Fibroblast of villous mesenchyme (primary cell): ENCODE measurements at places on chromosomes 1 and 21.

GRCh38 chr1:160018347-160018746 is 13.4 kb downstream of the PIGM start:
- DNase-seq: no peak

GRCh38 chr1:145784409-145784808 is 39.5 kb downstream of the RNF115 start:
- no peak for DNase-seq

DNA sequence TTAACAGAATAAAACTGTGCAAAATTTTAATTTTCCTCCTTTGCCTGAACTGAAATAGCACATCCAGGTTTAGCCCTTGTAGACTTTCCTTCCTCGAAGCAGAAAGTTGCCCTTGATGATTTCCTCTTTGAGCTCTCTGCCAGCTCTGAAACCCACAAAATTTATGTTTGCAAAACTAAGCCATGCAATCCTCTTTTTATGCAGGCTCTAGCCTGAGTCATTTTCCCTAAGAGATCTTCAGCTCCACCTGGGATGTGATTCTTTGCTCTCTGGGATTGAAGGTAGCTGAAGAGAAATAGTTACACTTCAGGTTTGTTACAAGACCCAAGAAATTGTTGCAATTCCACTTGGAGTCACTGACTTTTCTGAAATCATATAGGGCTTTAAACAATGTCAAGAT is 1.4 kb upstream of the F3 start:
- peak; percentile 82 for DNase-seq

DNA sequence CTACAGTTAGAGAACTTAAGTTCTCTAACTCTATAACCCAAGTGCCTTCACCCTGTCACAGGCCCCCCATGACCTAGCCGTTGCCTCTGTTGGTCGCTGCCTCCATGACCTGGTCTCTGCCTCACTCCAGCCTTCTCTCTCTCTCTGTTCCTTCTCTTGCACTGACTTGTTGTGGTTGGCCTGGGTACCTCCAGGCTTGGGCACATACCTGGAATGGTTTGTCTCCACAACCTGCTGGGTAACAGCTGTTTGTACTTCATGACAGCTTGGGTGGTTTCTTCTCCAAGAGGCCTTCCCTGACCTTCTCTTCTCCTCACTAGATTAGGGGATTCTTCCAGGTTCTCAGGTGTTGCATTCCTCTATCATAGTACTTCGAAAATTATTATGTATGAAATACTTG is 371.6 kb upstream of the USP24 start:
- DNase-seq: no peak

GRCh38 chr1:116153692-116154031 is 42.5 kb downstream of the MAB21L3 start:
- no peak for DNase-seq

GRCh38 chr1:11654137-11654938 is at the start of the genes FBXO2 and FBXO44:
Gene FBXO2 (minus strand): TSS chr1:11654429. CDS start chr1:11654340, 89 bp downstream.
Gene FBXO44 (plus strand): TSS chr1:11654877. CDS start chr1:11655836, 959 bp downstream.
- peak; percentile 22 for DNase-seq

GRCh38 chr1:206716870-206717673 is 32.4 kb downstream of the MAPKAPK2 start:
- peak; percentile 90 for DNase-seq

- no peak for DNase-seq
Measured at GRCh38 chr1:101728029-101728428, 268.7 kb downstream of the OLFM3 start.

DNA sequence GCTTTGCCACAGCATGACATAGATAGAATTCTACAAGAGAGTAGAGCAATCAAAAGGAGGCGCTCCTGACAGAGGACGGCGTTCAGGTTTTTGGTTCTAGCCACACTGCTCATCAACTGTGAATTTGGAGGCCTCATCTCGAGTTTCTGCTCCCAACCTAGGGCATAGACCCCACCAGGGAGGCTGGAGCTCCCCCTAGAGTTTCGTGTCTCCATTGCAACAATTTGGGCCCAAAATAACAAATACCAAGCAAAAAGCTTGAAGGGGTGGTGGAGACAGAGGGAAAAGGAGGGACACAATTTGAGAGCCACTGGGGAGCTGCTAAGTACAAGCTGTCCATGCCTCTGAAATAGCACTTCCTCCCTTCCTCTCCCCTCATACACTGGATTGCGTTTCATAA is 297.0 kb downstream of the GPATCH2 start:
- peak; percentile 10 for DNase-seq

GRCh38 chr1:181936269-181936668 is 125.2 kb downstream of the ZNF648 start:
- no peak for DNase-seq

GRCh38 chr1:168719306-168720111 is 9.5 kb downstream of the DPT start:
- no peak for DNase-seq

- DNase-seq: no peak
Measured at GRCh38 chr1:113904293-113904673, 316 bp downstream of the AP4B1 start.

- DNase-seq: no peak
Measured at GRCh38 chr1:156230473-156230837, 11.5 kb upstream of the BGLAP start.

- no peak for DNase-seq
Measured at GRCh38 chr1:107195476-107195875, 54.6 kb downstream of the NTNG1 start.

DNA sequence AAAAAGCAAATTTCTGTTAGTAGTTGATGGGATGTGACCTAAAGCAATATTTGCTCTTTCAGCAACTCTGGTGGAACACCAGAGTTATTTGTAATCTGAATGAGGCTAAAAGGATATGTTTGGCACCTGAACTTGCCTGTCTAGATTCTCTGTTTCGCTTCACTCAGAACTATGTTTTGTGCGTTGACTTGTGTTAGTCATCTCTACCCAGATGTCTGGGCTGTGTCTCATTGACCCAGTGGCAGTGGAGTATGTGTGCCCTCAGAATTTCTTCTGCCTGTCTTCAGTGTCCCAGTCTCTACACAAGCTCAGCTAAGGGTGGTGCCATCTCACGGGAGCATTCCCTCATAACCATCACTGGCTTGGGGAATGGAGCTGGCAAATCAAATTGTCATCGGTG is 13.9 kb downstream of the KCNK1 start:
- no peak for DNase-seq

DNA sequence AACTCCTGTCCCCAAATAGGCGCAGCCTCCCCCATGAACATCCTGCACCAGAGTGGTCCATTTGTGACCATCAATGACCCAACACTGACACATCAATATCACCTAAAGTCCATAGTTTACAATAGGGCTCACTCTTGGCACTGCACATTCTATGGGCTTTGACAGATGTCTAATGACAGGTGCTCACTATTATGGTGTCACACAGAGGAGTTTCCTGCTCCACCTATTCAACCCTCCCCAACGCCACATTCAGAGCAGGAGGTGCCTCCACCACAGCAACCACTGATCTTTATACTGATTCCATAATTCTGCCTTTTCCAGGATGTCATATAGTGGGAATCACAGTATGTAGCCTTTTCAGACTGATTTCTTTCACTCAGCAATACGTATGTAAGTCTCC is 24.2 kb downstream of the GNG4 start:
- DNase-seq: no peak

- DNase-seq: no peak
Measured at GRCh38 chr1:10864776-10865175, 68.3 kb upstream of the CASZ1 start.

DNA sequence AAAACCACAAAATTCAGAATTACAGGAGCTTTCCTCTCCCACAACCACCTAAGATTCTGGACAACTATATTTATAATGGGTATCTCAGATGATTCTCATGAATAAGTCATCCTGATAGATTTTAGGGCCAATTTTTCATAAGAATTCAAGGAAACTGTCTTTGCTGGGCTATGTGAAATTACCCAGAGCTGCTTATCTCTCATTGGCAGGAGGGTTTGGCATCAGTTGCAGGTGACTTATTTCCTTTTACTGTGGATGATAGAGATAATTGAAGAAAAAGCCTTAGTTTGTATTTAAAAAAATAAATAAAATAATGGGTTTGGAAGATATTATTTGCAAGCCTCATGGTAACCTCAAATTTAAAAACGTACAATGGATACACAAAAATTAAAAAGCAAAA is 38.2 kb upstream of the WDR26 start:
- DNase-seq: no peak

DNA sequence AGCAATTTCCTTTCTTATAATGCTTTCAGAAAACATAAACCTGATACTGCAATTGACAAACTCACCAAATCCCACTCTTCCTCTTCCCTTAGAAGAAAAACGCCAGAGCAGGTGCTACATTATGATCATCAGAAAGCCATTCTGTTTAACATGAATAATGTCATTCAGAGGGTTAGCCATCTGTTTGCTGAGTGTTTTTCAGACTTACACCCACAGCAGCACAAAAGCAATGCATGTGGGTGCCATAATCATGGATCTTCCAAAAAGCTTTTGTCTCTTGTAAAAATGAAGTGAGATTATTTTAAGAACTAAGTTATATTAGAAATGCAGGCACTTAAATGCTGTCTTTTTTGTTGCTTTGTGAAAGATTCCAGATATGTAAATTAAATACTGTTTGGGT is 204.6 kb upstream of the TMPRSS15 start:
- DNase-seq: no peak

- no peak for DNase-seq
Measured at GRCh38 chr1:234928642-234929041, 200.0 kb downstream of the TOMM20 start.

GRCh38 chr21:40002978-40003377 is 135.7 kb downstream of the PCP4 start:
- no peak for DNase-seq

DNA sequence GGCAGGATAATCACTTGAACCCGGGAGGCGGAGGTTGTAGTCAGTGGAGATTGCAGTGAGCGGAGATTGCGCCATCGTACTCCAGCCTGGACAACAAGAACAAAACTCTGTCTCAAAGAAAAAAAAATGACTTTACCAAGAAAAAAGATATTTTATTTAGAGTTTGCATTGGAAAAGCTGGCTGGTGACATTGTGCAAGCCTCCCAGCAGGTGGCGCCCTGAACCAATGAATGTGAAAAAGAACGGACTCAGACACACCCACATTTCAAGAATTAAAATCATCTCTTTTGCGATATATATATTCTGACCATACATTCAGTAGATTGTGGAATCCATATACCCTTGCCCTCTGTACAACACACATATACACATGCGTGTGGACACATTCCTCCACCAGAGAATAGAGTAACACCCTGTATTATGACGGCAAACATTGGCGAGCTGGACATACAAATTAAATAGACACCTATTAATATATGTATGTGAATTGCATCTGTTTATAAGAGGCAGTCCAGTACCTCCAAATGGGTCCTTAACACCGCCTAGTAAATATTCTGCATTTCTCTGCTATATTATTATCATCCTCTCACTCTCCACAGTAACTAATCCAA is 39.0 kb upstream of the CADM3 start:
- DNase-seq: peak; percentile 63

DNA sequence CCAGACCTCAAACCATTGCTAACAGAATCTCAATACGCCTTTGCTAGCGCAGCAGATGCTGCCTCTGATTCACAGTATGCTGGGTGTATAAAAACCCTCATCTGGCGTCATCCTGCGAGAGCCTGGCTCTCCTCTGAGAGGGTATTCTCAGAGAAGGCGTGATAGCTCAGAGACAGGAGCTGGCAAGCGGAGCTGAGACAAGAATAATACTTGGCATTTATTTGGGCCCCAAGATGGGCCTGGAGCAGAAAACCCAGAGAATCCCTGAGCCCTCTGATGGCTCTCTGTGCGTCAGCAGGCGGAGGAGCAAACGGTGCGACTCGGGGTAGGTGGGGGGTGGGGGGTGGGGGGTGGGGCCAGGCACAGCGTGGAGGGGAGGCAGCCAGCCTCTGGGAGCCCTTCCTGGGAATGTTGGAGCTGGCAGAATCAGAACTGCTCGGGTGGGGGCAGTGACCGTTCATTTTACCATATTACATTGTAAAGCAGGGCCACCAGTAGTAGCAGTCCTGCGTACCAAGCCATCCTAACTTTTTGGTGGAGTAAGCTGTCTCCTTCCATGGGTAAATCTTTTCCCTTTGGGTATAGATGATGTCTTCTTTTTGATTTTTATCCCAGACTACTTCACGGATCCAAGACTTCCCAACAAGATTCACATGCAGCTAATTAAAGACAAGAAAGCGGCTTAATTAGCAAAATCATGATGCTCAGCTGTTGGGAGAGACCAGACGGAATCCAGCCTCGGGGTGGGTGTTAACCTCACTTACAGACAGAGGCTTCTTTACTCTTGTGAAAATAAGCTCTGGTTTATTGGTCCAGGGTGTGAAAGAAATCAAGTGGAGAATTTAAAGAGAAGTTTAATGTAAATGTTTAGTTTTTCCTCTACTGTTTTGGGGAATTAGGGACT is 7.1 kb downstream of the RIIAD1 start:
- DNase-seq: no peak

DNA sequence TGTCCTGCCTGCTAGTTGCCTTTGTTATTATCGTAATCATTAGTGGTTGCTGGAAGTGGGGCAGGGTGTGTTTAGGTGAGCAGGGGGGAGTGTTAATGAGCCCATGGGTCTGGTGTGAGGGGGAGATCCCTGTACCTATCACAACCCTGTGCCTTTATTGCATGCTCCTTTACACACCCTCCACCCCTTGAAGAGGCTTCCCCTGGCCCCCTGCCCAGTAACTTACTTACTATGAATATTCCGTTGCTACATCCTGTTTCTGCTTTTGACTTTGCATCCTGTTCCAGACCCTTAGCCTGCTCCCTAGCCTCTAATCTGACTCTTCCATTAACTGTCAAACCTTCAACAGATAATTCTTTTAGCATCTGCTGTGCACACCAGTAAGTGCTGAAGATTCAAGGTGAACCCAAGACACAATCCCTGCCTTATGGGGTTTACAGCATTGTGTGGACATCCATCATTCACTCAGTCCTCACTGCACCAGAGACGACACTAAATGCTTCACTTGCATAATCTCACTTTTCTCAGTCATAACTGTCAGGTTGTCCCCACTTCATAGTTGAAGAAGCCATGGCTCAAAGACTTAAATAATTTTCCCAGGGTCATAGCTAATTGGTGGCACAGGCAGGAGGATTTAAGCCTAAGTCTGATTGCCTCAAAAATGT is 47.9 kb downstream of the CDC7 start:
- no peak for DNase-seq

GRCh38 chr1:94792473-94793295 is 27.5 kb upstream of the SLC44A3 start:
- DNase-seq: peak; percentile 76

DNA sequence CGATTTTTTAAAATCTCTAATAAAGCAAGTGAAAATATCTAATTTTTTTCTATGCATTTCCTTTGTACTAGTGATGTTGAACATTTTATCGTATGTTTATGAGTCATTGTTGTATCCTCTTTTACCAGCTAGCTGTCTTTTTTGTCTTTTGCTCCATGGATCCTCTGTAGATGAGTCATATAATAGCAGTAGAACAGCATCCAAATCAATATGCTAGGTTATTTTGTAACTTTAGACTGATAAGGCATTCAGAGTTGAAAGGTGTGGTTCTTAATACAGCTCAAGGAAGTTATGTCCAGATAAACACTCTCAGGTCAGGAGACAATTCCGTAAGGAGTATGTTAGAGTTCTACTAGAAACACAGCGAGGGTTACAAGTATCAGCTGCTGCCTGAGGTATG is 31.9 kb downstream of the MAP10 start:
- no peak for DNase-seq

GRCh38 chr1:160868141-160868540 is 5.5 kb upstream of the CD244 start:
- DNase-seq: no peak

GRCh38 chr1:115547696-115548095 is 94.1 kb upstream of the VANGL1 start:
- no peak for DNase-seq
